ENCODE measurements at places on chromosomes 6 and 20.

- DNase-seq: no peak
Observed at GRCh38 chr20:2942439-2942838, 69.2 kb downstream of the PTPRA start.

DNA sequence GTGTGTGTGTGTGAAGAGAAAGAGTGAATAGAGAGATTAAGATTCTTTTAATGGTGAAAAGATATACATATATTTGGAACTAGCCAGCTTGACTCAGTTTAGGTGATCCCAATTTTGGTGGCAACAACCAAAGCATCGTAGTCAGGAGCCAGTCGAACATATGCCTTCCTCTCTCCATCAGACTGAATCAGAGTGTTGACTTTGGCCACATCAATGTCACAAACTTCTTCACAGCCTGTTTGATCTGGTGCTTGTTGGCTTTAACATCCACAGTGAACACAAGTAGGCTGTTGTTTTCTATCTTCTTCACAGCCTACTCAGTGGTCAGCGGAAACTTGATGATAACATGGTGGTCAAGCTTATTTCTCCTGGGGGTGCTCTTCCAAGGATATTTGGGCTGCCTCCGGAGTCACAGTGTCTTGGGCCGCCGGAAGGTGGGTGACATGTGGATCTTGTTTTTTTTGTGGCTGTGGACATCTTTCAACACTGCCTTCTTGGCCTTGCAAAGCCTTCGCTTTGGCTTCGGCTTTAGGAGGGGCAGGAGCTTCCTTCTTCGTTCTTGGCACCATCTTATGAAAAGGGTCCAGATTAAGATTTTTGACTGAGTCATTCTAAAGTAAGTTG is 3.4 kb downstream of the HLA-F start:
- no peak for DNase-seq

DNA sequence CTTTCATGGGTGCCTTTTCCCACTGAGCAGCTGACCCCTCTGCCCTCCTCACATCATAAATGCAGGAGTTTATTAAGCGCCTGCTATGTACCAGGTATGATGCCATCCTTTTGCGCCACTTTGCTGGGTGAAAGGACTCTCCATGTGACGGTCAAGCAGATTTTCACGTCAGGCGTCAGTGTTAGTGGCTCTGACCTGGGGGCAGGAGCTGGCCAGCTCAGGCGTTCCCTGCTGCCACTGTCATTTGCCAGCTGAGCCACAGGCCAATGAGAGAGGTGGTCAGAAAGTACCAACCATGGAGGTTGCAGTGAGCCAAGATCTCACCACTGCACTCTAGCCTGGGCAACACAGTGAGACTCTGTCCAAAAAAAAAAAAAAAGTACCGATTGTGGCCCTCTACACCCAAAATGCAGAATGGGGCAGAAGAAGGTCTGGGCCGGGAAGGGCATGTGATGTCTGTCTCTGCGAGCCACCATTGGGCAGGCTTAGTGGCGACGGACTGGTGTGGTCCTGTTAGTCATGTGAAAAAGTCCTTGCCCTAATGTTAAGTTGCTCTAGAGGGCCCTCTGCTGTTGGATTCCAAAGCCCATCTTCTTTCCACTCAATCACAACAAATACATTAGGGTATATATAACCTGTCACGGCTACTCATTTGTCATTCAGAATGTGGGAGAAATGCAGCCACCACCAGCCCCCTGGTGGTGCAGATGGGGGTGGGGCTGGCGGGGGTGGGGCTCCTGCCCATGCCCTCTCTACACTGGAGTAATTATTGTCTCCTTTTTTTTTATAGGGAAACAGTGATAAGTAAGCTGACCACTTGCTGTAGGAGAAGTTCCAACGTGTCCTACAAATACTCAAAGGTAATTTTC is 18.4 kb upstream of the SLC22A1 start:
- peak; percentile 64 for DNase-seq

DNA sequence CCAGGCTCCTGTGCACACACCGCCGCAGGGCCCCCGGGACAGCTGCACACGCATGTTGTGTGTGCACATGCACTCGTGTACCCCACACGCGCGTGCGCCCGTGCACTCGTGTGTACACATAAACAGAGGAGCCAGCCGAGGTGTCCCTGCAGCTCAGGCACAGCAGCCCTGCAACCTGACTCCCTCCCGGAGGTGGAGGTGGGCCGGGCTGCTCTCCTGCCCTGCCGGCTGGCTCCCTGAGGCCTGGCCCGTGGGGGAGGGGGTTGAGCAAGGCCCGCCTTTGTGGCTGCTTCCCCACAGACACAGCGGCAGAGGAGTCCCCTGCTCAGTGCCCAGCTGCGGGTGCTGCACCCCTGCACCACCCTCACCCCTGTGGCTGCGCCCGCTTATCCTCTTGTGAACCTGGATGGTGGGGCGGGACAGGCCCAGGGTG is 624 bp downstream of the RBBP8NL start:
- DNase-seq: no peak

- DNase-seq: no peak
Observed at GRCh38 chr20:61295682-61296628, 43.9 kb downstream of the CDH4 start.

DNA sequence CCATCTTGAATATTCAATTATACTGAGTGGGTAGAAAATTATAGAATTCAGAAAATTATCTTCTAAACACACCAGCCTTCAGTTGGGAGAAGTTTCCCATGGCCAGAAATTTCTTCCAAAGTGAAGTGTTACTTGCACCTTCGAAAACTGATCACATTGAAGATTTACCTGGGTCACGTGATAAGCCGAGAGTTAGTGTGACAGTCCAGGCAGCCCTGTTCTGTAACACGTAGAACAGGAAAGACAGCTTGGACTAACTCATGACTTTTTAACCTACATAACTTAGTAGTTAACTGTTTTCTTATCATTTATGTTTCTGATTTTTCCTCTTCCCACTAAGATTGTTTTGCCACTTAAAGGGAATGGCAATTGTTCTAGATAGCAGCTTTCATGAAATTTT is 118.3 kb upstream of the MTHFD1L start:
- no peak for DNase-seq

DNA sequence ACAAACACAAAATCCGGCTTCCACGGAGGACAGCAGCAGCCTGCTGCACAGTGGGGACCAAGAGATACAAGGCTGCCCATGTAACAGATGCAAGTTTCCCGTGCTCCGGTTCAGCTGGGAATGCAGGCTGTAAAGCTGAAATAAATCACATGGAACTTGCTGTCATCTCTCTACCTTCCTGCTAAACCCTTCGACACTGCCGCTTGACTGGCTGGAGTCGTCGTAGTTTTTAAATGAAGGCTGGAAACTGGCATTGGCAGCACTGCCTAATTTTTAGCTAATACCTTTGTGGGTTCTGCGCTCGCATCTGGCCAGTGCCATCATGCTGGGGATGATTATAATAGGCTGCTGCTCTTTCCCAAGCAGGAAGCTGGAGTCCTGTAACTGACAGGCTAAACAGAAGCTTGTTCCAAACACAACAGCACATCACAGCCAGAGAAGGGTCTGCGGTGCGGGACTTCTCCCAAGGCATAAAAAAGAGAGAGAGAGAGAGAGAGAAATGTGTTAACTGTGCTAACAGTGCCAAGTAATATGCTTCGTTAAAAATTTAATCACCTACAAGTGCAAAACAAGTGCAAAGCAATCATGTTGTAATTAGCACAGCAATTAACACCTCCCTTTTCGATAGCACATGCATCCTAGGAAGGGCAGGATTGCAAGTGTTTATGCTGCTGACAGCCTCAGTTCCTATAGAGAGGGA is 146.1 kb downstream of the TFAP2A start:
- DNase-seq: no peak

DNA sequence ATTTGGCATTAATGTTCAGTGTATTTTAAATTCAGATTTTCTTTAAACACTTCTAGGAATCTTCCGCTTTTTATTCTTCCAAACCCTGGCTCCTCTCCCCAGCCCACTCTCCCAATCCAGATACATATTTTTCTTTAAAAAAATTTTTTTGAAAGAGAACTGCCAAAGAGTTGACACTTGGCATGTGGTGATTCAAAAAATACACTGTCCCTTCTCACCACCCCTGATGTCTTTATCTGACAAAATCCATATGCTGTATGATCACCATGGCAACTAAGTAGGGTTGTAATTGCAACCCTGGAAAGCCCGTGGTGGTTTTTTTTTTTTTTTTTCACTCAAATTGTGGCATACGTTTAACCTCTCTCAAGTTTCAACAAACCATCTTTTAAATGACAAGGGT is 355.8 kb upstream of the SASH1 start:
- no peak for DNase-seq

- no peak for DNase-seq
Observed at GRCh38 chr20:25033924-25034300, 24.0 kb downstream of the ACSS1 start.

DNA sequence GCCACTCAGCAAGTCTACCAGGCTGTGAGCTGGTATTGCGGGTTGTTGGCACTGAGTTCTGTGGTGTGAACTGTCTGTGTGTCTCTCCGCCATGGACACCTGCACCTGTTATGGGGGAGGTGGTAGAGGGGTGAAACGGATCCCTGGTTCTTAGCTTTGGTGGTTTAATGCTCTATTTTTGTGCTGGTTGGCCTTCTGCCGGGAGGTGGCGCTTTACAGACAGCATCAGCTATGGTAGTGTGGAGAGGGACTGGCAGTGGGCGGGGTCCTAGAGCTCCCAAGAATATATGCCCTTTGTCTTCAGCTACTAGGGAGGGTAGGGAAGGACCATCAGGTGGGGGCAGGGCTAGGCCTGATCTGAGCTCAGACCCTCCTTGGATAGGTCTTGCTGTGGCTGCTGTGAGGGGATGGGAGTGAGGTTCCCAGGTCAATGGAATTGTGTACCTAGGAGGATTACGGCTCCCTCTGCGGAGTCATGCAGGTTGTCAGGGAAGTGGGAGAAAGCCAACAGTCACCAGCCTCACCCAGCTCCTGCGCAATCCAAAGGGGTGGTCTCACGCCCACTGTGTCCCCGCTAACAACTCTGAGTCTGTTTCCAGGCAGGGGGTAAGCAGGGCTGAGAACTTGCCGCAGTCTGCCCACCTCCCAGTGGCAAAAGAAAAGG is 154.3 kb downstream of the CCDC170 start:
- no peak for DNase-seq

- no peak for DNase-seq
Observed at GRCh38 chr6:36229223-36229622, 32.7 kb downstream of the BRPF3 start.

DNA sequence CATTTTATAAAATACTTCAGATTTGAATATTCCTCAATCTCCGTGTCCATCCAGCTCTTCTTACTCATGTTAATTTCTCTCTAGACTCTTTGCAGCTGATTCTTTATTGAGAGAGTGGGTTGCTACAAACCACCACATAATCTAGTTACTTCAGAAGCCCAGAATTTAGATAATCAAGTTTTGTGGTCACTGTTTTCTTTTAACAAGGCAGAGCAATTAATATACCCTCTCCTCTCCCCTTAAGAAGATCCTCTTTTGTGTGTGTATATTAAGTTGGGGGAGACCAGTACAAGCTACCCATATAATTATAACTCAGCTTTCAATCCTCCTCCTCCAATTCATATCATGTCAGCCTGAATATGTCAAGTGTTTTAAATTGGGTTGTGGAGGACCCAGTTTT is 95.1 kb downstream of the IRAK1BP1 start:
- no peak for DNase-seq

- DNase-seq: no peak
Observed at GRCh38 chr20:31515072-31515774, 981 bp downstream of the HM13 start.

- DNase-seq: no peak
Observed at GRCh38 chr6:152625213-152625612, 11.9 kb downstream of the SYNE1 start.

Measured in Kasumi-1 (cell line).